H1 (cell line): ENCODE measurements at places on chromosomes 6 and 20.

DNA sequence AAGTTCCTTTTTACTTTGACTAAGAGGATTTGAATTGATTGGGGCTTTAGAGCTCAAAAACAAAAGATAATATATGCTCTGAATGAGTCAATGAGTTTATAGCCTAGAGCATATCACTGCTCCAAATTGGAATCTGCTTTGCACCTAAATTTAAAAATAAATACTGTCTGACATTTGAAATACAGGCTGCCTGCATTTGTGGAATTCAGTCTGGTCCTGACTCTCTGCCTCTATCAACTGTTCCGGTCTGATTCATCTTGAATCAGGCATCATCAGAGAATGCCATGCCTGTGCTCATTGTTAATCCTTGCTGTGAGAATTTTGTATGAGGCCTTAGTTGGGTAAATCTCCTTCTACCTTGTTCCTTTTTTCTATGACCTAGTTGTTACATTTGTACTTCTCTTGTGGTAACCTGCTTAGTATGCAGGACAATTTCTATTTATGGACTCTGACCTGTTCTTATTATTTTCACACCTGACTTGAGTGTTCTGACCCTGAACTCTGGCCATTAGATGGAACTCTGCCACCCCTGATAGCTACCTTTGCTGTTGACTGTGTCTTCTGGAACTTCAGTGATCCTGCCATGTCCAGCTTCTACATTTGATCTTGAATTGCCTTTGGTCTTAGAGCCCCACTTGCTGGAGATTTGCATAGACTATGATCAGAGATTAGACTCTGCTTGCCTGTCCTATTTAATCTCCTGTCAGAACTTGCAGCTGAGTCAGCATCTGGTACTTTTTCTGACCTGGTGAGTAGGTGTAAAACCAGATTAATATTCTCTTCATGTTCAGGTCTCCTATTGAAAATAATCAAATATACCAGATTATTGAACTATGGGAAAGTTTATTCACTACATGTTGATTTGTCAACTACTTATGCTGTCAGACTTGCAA is 442.7 kb upstream of the HS3ST5 start:
- no peak for DNase-seq

DNA sequence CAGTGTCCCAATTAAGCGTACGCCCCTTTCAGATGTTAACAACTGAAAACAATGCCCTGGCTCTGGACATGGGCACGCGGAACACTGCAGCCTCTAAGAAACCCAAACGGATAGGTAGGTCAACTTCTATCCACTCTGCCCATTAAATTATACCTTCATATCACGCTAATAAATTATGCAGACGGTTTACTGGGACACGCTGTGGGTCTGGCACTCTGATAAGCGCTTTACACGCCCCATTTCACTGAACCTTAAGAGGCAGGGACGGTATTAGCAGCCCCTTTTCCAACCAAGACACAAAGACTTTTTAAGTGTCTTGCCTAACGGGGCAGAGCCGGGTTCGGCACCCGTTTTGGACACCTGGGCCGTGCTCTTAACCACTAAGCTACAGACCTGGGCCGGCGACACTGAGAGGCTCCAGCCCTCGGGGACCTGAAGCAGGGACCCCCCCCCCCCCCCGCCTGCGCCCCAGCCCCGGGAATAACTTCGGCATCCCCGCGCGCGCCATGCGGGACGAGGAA is 744 bp downstream of the STAU1 start:
- no peak for DNase-seq

GRCh38 chr6:126026001-126026400 is 39.7 kb downstream of the TRMT11 start:
- no peak for DNase-seq

GRCh38 chr6:26044140-26045064 is 42.8 kb upstream of the HFE start:
- no peak for DNase-seq

DNA sequence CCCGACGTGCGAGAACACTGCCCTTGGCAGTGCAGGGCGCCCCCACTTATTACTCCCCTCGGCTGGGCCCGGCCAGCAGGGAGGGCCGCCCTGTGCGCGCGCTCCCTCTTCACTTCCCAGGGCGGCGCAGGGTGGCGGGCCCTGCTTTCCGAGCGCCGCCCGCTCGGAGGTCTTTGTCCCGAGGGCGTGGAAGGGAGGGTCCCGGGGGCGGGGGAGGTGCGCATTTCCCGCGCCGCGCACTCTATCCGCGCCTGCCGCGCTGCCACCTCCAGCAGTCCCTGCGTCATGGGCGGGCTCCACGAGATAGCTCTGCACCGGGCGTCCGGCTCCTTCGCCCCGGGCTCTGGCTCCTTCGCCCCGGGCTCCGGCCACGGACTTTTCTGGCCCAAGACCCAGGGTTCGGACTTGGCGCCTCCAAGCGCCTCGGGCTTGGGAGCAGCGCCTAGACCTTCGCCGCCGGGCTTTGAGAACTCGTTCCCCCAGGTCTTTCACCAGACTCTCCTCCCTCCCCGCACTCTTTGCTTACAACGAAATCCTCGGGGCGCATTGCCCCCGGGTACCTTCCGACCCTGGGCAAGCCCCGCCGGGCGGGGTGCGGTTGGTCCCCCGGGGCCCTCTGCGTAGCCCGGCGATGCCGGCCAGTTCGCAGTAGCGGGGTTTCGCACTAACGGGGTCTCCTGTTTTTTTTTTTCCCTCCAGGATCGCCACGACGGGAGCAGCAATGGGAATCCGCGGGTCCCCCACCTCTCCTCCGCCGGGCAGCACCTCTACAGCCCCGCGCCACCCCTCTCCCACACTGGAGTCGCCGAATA is 1.6 kb downstream of the TFAP2C start:
- no peak for DNase-seq
